ENCODE measurements at places on chromosomes 2 and 18.

- DNase-seq: no peak
Observed at GRCh38 chr2:85755122-85756027, 1.6 kb downstream of the ATOH8 start.

- no peak for DNase-seq
Observed at GRCh38 chr18:73594749-73595148, 552.9 kb downstream of the FBXO15 start.

GRCh38 chr2:25844089-25844488 lies 34.2 kb downstream of the ASXL2 start:
- DNase-seq: no peak

GRCh38 chr2:132951008-132951714 lies 281.2 kb upstream of the LYPD1 start:
- DNase-seq: no peak
